Liver (tissue), 10 donors: ENCODE measurements at places on chromosomes 16 and 17. TPM values are rescaled to one million over a fixed set of nuclear protein-coding genes. Genes with fewer than 3 reads are reported as not detected.

DNA sequence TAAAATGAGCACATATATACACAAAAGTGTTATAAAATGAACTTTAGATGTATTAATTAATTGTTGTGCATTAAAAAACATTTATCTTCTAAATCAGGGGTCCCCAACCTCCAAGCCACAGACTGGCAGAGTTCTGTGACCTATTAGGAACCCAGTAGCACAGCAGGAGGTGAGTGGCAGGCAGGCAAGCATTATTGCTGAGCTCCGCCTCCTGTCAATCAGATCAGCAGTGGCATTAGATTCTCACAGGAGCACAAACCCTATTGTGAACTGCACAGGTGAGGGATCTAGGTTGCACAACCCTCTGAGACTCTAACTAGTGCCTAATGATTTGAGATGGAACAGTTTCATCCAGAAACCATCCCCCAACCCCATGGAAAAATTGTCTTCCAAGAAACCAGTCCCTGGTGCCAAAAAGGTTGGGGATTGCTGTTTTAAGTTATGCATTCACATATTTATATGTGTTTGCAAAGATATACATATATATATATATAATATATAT lies 583.7 kb downstream of the KCNJ2 start:
- no peak overlapping the region for H3K4me3 ChIP-seq
- no peak for DNase-seq
- H3K27me3 ChIP-seq, result no peaks in the 10 kb centered on the region
- no peaks in the 10 kb centered on the region for H3K4me1 ChIP-seq
- H3K36me3 ChIP-seq, result no peaks in the 10 kb centered on the region

The SLC12A3 gene
- not detected for polyA plus RNA-seq

DNA sequence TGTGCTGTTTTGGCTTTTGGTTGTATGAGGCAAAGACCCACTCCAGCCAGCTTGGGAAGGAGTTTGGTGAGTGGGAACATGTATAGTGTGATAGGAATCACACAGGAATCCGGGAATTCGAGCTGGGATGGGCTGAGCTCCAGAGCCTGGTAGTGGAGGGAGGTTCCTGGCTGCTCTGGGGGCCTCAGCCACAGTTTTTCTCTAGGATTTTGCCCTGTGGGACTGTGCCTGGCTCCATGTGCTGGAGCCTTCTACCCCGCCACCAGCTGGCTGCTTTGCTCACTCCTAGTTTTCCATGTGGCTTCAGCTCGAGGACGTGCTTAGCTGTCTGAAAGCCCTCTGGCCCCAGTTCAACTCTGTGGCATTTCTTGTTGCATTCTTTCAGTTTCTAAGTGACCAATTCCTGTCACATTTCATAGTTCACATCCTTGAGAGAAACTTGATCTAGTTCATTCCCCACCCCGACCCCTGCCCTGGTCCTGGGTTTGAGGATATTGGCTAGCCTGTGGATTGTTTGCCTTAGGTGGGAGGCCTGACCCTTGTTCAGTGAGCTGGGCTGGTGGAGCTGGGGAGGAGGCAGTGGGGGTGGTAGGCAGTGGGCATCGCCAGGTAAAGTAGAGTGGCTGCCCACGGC lies 5.0 kb downstream of the SEC14L1 start:
- no peak for DNase-seq
- peaks cover 2% of the 10 kb centered on the region for H3K36me3 ChIP-seq
- no peak overlapping the region for H3K4me3 ChIP-seq
- H3K4me1 ChIP-seq, result peaks cover 18% of the 10 kb centered on the region
- no peaks in the 10 kb centered on the region for H3K27me3 ChIP-seq
- peak overlapping the region; percentile 75 for H3K27ac ChIP-seq

The CCL17 gene
- not detected for polyA plus RNA-seq

DNA sequence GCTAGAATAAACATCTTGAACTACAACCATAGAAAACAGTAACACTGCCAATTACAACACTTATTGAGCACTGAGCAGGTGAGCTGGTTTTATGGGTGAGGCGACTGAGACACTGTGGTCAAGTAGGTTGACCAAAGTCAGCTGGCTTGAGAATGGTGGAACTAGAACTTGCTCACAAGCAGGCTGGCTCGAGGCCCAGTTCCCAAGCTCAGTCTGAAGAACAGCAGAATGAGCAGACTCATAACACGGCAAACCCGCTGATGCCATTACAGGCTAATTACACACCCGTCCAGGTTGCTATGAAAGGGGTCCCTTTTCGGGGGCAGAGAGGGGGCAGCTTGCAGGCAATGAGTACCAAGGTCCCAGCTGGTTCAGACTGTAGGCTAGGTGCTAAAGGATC lies 6.5 kb downstream of the ZZEF1 start:
- no peak overlapping the region for H3K4me3 ChIP-seq
- H3K36me3 ChIP-seq, result no peaks in the 10 kb centered on the region
- H3K27me3 ChIP-seq, result no peaks in the 10 kb centered on the region

GRCh38 chr17:57498443-57498842 lies 242.1 kb downstream of the MSI2 start:
- H3K36me3 ChIP-seq, result no peaks in the 10 kb centered on the region
- H3K4me1 ChIP-seq, result no peaks in the 10 kb centered on the region
- H3K27ac ChIP-seq, result no peak overlapping the region
- no peaks in the 10 kb centered on the region for H3K27me3 ChIP-seq

The KCNH6 gene
- not detected for polyA plus RNA-seq

The CKLF gene
- 19.3 TPM for polyA plus RNA-seq

The MXRA7 gene
- 22.1 TPM for polyA plus RNA-seq

The ACSM2A gene
- polyA plus RNA-seq, result 177 TPM

The P2RX1 gene
- polyA plus RNA-seq, result 0.44 TPM

GRCh38 chr17:66737524-66737923 lies 97.4 kb upstream of the CACNG5 start:
- H3K27ac ChIP-seq, result no peak overlapping the region
- H3K27me3 ChIP-seq, result no peaks in the 10 kb centered on the region
- H3K36me3 ChIP-seq, result peaks cover 9% of the 10 kb centered on the region
- DNase-seq, result no peak
- no peaks in the 10 kb centered on the region for H3K4me1 ChIP-seq

- H3K4me1 ChIP-seq, result no peaks in the 10 kb centered on the region
- DNase-seq, result no peak
- H3K27me3 ChIP-seq, result no peaks in the 10 kb centered on the region
- no peaks in the 10 kb centered on the region for H3K36me3 ChIP-seq
- no peak overlapping the region for H3K27ac ChIP-seq
- no peak overlapping the region for H3K4me3 ChIP-seq
These were observed 415.0 kb upstream of the XYLT1 start for GRCh38 chr16:17885659-17886207.

DNA sequence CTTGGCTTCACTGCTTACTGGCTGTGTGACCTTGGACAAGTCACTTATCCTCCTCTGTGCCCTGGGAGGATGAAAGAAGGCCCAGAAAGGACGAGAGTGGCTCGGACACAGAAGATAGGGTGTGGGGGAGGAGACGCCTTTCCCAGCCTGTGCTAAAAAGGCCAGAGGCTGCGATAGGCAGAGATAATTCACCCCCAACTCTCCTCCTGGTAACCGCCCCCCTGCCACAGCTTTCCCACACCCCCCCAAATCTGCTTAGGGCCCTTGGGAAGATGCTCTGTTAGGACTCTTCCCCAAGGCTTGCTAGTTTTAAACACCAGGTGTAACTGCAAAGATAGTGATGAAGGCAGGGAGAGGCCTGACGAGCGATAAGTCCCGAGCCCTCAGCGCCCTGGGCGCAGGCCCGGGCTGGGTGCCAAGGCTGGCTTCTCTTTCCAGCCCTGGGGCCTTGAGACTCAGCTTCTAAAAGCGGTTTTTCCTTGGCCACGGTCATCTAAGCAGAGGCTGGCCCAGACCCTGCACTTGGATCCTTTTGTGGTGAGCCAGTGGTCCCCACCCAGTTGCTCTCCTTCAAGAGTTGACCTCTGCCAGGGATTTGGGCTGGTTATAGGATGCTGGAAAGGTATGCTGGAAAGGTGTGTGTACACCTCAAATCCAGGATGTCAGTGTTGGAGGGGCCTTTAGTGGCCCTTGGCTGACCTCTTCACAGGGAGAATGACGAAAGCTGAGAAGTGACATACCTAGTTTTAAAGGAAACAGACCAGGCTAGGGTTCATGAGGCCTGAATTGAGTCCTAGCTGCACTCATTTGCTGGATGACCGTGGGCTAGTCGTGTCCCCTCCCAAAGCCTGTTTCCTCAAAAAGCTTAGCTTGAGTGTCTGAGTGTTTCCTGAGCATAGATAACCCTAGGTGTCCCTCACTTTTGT lies 3.4 kb upstream of the PPP1R9B start:
- H3K4me1 ChIP-seq, result peaks cover 17% of the 10 kb centered on the region
- no peaks in the 10 kb centered on the region for H3K36me3 ChIP-seq
- DNase-seq, result peak; percentile 79
- H3K27me3 ChIP-seq, result no peaks in the 10 kb centered on the region

GRCh38 chr16:86508947-86509758 lies 1.2 kb upstream of the FOXF1 start:
- H3K4me1 ChIP-seq, result peaks cover 44% of the 10 kb centered on the region
- DNase-seq, result no peak
- peak overlapping the region; percentile 62 for H3K27ac ChIP-seq
- H3K36me3 ChIP-seq, result no peaks in the 10 kb centered on the region
- H3K27me3 ChIP-seq, result peaks cover 21% of the 10 kb centered on the region

- H3K27me3 ChIP-seq, result no peaks in the 10 kb centered on the region
- no peak overlapping the region for H3K27ac ChIP-seq
- H3K36me3 ChIP-seq, result no peaks in the 10 kb centered on the region
- no peak overlapping the region for H3K4me3 ChIP-seq
These were observed 123.1 kb downstream of the XYLT1 start for GRCh38 chr16:17347624-17348023.

GRCh38 chr17:55390364-55390977 lies 31.2 kb downstream of the MMD start:
- H3K27me3 ChIP-seq, result no peaks in the 10 kb centered on the region
- no peak overlapping the region for H3K27ac ChIP-seq
- DNase-seq, result no peak
- peaks cover 15% of the 10 kb centered on the region for H3K4me1 ChIP-seq

GRCh38 chr16:11308493-11309283 lies 27.6 kb upstream of the PRM1 start:
- no peak for DNase-seq
- H3K27me3 ChIP-seq, result no peaks in the 10 kb centered on the region
- no peaks in the 10 kb centered on the region for H3K36me3 ChIP-seq
- H3K4me1 ChIP-seq, result no peaks in the 10 kb centered on the region
- no peak overlapping the region for H3K4me3 ChIP-seq
- H3K27ac ChIP-seq, result no peak overlapping the region

GRCh38 chr17:40328386-40328766 lies 19.4 kb downstream of the RARA start:
- DNase-seq, result no peak
- H3K4me1 ChIP-seq, result peaks cover 80% of the 10 kb centered on the region
- no peaks in the 10 kb centered on the region for H3K27me3 ChIP-seq
- no peak overlapping the region for H3K4me3 ChIP-seq
- no peak overlapping the region for H3K27ac ChIP-seq

GRCh38 chr17:45783593-45784292 lies 377 bp upstream of the CRHR1 start:
- no peak overlapping the region for H3K4me3 ChIP-seq
- no peak for DNase-seq
- H3K27me3 ChIP-seq, result peaks cover 7% of the 10 kb centered on the region
- H3K4me1 ChIP-seq, result peaks cover 14% of the 10 kb centered on the region

DNA sequence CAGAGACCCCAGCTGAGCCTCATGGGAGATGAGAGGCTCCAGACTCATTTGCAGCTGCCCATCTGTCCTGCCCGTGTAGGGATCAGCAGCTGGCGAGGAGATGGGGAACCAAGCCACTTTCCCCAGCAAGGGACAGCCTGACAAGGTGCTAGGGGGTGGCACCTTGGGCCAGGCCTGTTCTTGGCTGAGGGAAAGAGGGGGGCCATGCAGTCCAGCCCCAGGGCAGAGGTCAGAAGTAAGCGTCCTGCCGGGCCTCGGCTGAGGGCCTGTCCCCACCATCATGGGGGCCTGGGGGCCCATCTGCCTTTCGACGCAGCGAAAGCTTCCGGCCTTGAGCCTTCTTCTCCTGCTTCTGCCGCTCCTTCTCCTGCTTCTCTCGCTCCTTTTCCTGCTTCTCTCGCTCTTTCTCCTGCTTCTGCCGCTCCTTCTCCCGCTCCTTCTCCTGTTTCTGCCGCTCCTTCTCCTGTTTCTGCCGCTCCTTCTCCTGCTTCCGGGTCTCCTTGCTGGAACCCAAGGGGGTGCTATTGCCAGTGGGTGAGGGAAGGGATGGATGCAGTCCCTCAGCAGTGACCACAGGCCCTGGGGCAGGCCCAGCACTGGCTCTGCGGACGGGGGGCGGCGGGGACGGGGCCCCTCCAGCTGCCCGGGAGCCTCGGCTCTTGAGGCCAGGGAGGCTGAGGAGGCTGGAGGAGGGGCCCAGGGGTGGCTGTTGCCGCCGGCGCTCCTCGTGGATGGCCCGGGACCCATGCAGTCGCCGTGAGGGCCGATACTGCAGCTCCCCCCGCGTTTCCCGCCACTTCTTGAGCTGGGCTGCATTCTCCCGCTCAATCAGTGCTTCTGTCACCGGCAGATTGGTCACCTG lies 2.8 kb upstream of the CD2BP2 start:
- no peak overlapping the region for H3K4me3 ChIP-seq
- H3K27ac ChIP-seq, result no peak overlapping the region
- H3K27me3 ChIP-seq, result no peaks in the 10 kb centered on the region
- H3K4me1 ChIP-seq, result peaks cover 45% of the 10 kb centered on the region
- no peak for DNase-seq

DNA sequence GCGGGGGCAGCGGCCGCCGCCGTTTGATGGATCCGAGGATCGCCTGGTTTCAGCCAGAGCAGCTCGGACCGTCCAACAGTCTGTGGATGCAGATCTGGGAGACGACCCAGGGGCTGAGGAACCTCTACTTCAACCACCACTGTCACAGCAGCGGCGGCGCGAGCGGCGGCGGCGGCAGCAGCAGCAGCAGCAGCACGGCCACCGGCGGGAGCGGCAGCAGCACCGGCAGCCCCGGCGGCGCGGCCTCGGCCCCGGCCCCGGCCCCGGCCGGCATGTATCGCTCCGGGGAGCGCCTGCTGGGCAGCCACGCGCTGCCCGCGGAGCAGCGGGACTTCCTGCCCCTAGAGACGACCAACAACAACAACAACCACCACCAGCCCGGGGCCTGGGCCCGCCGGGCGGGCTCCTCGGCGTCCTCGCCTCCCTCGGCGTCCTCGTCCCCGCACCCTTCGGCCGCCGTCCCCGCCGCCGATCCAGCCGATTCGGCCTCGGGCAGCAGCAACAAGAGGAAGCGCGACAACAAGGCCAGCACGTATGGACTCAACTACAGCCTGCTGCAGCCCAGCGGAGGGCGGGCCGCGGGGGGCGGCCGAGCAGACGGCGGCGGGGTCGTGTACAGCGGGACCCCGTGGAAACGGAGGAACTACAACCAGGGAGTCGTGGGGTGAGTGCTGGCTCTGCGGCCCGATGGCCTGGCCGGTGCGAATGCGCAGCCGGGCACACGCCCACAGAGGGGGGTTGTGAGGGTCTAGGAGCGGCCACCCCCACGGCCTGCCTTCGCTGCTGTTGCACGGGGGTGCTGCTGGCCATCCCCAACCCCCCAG lies 702 bp downstream of the TENT4B start:
- H3K27ac ChIP-seq, result peak overlapping the region; percentile 93
- H3K27me3 ChIP-seq, result no peaks in the 10 kb centered on the region
- peaks cover 4% of the 10 kb centered on the region for H3K4me1 ChIP-seq
- no peaks in the 10 kb centered on the region for H3K36me3 ChIP-seq
- peak overlapping the region; percentile 85 for H3K4me3 ChIP-seq
